ENCODE measurements at places on chromosomes 6 and 20.

GRCh38 chr6:159461998-159462397 lies 231.0 kb downstream of the SOD2 start:
- no peak for DNase-seq

GRCh38 chr6:87944541-87944954 lies 103.1 kb upstream of the SPACA1 start:
- DNase-seq: no peak

- no peak for DNase-seq
These were observed 7.5 kb downstream of the FAM110A start for GRCh38 chr20:840858-841567.

DNA sequence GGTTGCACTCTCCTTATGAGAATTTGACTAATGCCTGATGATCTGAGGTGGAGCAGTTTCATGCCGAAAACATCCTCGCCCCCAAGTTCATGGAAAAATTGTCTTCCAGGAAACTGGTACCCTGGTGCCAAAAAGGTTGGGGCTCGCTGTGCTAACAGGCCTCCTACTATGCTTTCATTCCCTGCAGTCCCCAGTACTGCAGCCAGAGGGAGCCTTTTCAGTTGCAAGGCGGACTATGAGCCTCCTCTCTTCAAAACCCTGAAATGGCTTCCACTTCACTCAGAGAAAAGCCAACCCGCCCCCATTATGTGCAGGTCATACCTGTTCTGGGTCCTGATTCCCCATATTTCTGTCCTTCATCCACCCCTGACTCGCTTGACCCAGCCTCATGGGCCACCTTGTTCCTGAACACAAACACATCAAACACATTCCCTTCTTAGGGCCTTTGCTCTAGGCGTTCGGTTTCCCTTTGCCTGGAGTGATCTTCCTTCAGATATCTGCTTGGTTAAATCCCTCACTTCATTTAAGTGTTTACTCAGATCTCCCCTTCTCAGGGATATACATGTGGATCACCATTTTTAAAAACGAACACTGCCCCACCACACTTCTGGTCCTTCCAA lies 173.7 kb downstream of the PHACTR1 start:
- DNase-seq: no peak

GRCh38 chr6:170096191-170096802 lies 194.6 kb downstream of the DLL1 start:
- DNase-seq: peak; percentile 52

GRCh38 chr6:26032340-26033084 lies 54.7 kb upstream of the HFE start:
- no peak for DNase-seq

- no peak for DNase-seq
These were observed 213.0 kb upstream of the LAMP5 start for GRCh38 chr20:9301129-9302090.

DNA sequence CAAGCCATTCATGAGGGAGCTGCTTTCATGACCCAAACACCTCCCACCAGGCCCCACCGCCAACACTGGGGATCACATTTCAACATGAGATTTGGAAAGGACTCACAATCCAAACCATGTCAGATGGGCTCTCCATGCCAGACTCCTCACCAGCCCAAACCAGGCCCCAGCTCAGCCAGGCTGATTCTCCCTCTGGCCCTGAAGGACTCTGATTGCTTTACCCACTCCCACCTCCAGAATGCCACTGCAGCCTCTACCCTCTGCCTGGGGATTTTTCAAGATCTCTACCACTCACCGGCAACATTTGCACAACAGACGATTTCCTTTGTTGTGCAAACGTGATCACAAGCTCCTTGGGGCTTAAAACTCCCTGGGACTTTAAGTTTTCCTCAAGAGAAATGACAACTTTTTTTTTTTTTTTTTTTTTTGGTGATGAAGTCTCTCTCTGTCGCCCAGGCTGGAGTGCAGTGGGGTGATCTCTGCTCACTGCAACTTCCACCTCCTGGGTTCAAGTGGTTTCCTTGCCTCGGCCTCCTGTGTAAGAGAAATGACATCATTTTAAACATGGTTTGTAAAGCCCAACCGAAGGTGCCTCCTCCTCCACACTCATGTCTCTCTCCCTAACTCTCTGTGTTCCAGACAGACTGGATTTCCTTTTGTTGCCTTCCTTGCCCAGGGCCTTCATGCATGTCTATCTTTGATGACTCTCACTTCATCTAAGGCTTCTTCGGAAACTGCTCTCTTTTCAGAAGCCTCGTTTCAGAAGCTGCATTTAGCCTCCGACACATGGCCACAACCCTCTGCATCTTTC lies 147.0 kb downstream of the CDH26 start:
- DNase-seq: no peak

GRCh38 chr6:70072540-70073179 lies 206.3 kb downstream of the COL19A1 start:
- DNase-seq: no peak

- DNase-seq: no peak
These were observed 40.6 kb upstream of the PTPRK start for GRCh38 chr6:128560966-128561365.

DNA sequence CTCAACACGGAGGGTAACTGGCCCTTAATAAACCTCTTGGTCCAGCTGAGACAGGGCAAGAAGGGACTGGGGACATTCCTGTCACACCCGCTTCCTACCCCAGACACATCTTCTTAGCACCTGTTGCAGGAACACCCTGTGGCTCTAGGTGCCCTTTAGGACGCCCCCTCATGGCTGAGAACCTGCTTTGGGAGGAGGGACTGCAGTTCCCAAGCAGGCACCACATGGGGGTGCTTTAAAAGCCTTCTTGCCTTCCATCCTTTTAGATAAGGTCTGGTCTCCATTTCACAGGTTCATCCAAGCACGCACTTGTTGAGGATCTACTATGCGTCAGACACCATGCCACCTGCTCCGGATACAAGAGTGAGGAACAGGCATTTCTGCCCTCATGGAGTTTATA lies 26.6 kb downstream of the NSFL1C start:
- DNase-seq: no peak

- DNase-seq: no peak
These were observed 297.9 kb downstream of the CLIC5 start for GRCh38 chr6:45717715-45718114.

GRCh38 chr6:168866534-168866933 lies 387.1 kb downstream of the THBS2 start:
- no peak for DNase-seq

DNA sequence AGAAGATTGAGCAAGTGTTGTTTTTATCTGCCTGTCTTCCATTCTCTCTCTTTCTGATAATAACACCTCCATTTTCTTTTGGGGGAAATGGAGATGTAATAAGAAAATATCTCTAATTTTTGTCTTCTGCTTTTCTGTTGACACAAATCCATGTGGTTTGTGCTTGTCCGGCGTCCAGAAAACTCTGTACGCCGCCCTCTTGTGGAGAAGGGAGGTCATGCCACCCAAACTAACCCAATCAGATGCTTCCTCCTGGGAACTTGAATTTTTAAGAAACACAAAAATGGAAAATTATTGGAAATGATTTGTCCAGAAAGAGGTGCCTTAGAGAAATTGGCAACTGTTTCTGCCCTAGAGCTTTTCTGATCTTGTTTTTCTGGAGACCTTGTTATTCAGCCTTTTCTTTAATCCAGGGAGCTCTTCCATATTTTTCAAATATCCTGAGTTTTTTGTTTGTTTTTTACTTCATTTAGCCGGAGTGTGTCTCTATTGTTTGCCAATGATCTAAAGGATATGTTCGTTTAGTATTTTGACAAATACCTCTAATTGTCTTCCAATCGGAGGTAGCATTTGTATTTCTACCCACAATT lies 17.8 kb upstream of the FNDC1 start:
- DNase-seq: no peak

DNA sequence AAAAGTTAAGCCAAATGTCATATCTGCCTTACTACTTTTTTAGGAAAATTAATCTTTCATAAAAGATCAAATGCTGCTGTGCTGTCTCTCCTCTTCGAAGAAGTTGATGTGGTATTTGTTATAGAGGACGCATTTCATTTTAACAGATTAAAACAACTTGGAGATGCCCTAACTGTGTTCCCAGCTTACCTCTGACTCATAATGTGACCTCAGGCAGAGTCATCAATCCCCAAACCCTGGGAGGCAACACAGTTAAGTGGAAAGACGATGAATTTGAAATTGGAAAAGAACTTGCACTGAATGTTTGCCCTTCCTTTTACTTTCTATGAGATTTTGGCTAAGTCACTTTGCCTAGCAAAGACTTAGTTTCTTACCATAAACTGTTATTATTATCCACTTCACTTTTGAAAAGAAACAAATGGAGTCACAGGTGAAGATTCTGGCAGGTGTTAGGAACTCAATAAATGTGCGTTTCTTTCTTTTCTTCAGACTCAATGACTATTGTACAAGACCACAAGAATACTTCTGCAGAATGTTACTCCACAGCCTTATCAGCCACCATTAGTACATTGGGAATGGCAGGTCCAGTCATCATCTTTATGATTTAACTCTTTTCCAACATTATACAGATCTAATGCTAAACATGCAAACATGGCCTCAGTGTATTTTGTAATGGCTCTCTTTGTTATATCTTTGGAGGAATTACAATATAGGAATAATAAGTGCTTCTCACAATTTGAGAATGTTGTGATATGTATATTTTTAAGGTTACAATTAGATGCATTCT lies 102.6 kb downstream of the COL21A1 start:
- no peak for DNase-seq

DNA sequence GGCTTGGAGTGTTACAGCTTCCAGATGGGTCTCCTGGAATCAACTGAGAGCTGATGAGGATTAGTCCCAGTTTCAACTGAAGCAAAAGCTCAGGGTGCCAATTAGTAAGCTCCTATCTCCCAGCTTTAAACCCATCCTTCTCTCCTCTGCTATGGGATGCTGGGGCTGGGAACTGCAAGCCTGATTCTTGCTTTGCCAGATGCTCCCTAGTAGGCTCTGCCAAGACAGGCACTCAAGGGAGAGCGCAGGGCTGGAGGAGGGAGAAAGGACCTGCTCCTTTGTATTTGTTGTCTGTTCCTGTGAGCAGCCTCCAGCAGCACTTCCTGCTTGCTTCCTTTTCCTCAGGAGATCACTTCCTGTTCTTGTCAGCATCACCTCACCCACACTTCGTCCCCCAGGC lies 309.7 kb downstream of the KIF16B start:
- no peak for DNase-seq

GRCh38 chr20:40718982-40719729 lies 30.1 kb upstream of the MAFB start:
- DNase-seq: no peak

DNA sequence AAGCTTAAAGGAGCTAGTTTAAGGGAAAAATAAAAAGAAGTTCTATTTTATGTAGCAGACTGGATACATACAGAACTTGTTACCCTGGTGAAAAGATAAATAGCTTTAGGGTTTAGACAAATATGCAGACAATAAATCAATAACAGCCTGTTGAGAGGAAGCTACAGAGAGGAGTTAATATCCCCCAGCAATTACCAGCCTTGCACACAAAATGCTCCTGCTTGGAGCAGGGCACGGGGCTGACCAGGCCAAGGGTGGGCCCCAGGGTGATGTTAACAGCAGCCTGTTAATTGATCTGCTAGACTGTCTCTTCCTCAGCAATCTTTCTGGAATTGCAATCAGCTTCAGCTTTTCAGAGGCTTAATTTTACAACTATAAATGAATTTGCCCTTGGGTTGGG lies 125.1 kb upstream of the SOX4 start:
- DNase-seq: no peak

DNA sequence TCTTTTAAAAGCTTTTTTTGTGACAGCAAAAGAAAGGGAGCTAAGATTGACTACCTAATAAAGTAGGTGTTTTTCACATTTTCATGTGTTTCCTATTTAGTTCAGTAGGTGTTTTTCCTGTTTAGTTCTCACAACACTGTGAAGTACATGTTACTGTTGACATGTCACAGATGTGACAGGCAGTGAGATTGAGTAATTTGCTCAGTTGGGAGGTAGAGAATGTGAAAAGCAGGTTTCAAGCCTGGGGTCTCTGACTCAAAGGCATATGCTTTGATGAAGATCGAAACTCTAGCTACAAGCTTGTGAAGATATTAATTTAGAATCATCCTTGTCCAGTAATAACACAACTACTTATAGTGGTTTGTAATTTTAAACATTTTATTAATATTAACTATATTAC lies 43.1 kb downstream of the SLX4IP start:
- DNase-seq: no peak

DNA sequence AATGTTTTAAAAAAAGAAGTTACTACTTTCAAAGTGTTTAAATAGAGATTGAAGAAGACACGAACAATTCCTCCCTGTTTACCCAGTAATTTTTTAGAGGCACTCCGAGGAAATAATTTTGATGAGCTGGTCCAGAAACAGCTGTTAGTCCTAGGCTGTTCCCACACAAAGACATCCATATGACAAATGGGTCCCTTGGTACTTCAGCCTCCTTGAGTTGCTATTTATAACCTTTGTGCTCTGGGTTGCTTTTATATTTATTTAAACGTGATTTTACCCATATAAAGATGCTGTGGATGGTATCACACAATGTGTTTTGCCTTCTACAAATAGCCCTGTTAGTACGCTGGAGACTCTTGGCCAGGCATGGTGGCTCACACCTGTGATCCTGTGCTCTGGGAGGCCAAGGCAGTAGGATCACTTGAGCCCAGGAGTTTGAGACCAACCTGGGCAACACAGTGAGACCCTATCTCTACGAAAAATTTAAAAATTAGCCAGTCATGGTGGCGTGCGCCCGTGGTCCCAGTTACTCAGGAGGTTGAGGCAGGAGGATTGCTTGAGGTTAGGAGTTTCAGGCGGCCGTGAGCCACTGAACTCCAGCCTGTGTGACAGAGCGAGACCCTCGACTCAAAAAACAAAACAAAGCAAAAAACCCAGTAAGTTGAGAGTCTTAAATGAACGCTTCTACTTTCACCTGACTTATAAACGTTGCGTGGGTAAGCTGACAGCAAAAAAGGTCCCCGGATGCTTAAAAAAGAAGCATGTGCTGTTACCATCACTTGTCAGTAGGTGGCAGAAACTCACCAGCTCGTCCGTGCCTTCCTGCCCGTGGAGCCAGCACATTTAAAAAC lies 56.9 kb upstream of the ARMH2 start:
- peak; percentile 77 for DNase-seq

- DNase-seq: no peak
These were observed 43.6 kb downstream of the CTCFL start for GRCh38 chr20:57481281-57481711.

- no peak for DNase-seq
These were observed 27.9 kb downstream of the RIN2 start for GRCh38 chr20:19785983-19786285.

DNA sequence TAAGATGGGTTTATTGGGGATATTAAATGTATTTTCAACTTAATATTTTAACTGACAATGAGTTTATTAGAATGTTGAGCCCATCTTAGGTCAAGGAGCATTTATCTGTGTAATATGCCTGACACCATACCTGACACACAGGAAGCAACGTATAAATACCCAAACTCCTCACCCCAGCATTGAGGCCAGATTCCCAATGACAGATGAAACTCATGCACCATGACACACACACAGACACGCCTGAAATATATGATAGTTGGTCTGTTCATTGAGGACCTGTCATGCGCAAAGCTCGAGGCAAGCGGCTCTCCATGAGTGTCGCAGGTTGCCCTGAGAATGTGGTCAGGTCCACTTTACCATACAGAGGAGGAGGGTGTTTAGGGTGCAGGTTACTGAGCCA lies 64.1 kb downstream of the GFOD1 start:
- no peak for DNase-seq
